NCI-H2029 treated with DMSO at 0.1 percent for 48 hours (cell line): ENCODE measurements at places on chromosomes 6 and 20.

DNA sequence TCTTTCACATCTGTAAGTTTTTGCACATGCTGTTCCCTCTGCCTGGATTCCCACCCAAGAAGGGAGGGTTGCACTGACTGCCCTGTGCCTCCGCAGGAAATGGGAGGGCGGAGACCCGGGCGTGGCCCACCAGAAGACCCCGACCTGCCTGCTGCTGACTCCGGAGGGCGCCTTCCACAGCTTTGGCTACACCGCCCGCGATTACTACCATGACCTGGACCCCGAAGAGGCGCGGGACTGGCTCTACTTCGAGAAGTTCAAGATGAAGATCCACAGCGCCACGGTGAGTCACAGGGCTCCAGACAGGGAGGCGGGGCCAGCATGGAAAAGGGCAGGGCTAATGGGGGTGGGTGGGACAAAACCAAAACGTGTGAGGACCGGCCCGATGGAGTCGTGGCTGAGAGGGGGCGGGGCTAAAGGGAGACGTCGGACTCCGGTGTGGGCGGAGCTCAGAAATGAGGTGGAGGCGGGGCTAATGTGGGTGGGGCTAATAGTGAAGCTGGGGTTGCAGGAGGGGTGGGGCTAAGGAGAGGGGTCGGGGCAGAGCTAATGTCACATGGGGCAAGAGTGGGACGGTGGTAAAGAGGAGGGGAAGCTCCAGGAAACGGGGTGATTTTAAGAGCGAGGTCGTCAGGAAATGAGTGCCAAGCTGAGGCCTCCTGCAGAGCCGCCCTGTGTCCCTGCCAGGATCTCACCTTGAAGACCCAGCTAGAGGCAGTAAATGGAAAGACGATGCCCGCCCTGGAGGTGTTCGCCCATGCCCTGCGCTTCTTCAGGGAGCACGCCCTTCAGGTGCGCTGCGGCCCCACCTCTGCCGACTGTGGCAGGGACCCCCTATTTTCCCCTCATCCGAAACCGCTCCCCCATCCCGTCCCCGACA, 12.6 kb downstream of the HSPA12B start:
- no peak for DNase-seq

DNA sequence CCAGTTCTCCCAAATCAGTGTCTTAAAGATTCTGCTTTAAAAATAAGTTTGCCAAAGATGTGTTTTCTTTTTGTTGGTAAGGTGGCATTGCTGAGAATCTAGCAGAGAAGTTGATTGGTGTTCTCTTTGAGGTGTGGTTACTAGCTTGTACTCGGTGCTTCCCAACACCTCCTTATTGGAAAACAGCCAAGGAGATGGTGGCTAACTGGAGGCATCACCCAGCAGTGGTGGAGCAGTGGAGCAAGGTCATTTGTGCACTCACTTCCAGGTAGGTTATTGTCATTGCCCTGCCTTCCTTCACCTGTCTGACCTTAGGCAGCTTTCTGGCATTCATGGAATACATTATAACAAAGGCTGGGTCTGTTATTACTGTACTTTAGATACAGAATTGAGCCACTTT, 26.7 kb downstream of the RALGAPB start:
- DNase-seq = no peak

GRCh38 chr6:1770968-1771723, 161.4 kb downstream of the FOXC1 start:
- DNase-seq = peak; percentile 96

- DNase-seq = no peak
Measured at GRCh38 chr6:11388983-11389944, 148.3 kb upstream of the TMEM170B start.

DNA sequence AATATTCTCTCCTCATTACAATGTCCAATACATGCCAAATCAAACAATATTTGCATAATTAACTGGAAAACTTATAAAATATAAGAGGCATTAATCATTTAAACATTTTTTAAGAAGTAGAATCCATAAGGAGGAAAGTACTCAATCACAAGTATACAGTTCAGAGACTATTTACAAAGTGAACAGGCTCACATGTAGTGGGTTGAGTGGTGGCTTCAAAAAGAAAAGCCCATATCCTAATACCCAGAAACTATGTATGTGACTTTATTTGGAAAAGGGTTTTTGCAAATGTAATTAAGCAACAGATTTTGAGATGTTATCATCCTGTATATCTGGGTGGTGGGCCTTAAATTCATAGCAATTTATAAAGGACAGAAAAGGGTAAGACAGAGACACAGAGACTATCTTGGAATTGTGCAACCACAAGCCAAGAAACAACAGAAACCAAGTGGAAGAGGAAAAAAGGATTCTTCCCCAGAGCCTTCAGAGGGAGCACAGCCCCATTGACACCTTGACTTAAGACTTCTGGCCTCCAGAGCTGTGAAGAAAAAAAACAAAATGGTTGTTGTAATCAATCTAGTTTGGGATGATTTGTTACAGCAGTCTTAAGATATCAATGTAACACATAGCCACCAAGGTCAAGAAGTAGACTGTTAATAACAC, 32.7 kb upstream of the CRISP1 start:
- no peak for DNase-seq
